ENCODE measurements at places on chromosomes 5 and 9. TPM values are rescaled to one million over a fixed set of nuclear protein-coding genes. Genes with fewer than 3 reads are reported as not detected.
A peak's percentile ranks its signal among the peaks of the same experiment; 100 is the strongest.

DNA sequence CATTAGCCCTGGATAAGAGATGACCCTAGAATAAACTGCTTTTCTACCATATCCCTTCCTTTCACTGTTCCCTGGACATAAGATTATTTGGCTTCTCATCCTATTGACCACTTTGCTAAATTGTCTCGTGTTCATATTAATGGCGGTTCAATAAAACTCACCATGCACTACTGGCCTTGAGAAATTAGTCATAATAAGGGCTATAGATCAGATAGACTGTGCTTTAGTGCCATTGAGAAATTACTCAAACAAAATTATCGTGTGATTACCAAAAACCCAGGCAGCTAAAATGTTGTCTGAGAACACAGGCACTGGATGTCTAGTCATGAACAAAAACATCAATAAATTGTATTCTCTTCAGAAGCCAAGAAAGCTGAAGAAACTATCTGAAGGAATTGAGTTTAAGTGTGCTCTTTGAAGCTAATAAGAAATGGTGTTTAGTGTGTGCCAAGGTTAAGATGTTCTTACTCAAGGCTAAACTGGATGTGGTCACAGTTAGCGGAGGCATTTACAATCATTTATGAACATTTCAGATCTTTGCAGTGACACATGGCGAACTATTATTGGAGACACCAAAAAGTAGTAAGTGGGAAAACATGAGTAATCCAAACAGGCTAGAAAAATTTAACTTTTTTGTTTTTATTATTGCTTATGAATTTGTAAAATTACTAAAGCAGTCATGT lies 460.4 kb upstream of the RORB start:
- H3K4me1 ChIP-seq, result no peaks in the 10 kb centered on the region
- H3K4me3 ChIP-seq, result no peak overlapping the region
- H3K27ac ChIP-seq, result no peak overlapping the region
- no peaks in the 10 kb centered on the region for H3K36me3 ChIP-seq

- H3K36me3 ChIP-seq, result peaks cover 6% of the 10 kb centered on the region
- no peak overlapping the region for H3K4me3 ChIP-seq
- no peak overlapping the region for H3K27ac ChIP-seq
Measured at GRCh38 chr5:134409321-134409720, 2.4 kb downstream of the CDKN2AIPNL start.

GRCh38 chr5:170345971-170346370 lies 43.2 kb downstream of the KCNMB1 start:
- DNase-seq, result no peak
- no peak overlapping the region for H3K27ac ChIP-seq
- no peaks in the 10 kb centered on the region for H3K36me3 ChIP-seq

DNA sequence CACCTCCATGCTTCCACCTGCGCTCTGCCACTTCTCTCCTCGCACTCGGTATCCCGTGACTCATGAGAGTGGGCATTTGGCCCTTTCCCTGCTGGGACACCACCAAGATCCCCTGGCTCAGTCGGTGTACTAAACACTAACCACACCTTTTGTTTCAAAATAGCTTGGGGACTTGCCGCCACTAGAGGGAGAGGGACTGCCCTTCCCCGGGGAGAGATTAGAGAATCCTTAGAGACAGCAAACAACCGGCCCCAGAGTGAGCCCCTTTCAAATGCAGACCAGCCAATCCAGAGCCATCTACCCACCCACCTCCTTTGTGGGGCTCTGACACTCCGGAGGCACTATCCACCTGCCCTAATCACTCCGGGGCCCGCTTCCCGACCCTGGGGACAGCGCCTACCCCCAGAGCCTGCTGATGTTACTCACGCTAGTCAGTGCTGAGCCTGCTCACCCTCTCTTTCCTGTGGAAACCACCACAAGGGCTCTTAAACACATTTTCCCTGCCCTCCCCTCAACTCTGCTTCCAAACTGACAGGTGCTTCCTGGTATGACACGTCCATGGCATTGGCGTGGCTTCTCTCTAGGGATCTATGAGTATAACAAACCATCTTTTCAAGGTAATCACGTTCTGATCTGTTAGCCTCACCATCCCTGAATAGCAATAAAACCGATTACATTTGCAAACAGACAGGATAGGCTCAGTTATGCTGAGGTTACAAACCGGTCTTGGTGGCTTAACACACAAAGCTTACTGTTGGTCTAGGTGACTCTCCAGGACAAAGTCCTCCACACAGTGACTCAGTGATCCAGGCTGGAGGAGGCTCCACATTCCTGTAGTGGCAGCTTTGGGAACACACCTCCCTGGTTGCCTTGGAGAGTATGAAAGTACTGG lies 180.1 kb upstream of the MVB12B start:
- DNase-seq, result no peak
- no peak overlapping the region for H3K4me3 ChIP-seq
- no peaks in the 10 kb centered on the region for H3K4me1 ChIP-seq

DNA sequence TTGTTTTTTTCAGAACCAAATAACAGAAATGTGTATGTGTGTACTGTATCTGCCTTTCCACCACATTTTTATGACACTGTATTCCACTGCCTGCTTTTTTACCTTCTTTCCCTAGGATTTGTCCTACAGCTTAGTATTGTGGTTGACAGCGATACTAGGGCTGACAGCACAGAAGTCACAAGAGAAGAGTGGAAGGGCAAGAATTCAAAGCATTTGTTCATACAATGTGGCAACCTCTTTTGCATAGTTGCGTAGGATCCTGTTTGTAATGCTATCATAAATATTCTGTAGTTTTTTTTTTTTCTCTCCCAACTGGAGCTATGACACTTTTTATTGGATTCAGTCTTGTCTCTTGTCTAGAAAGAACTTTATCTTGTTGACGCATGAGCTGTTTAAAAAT lies 5.6 kb upstream of the BNIP1 start:
- no peak overlapping the region for H3K4me3 ChIP-seq
- no peaks in the 10 kb centered on the region for H3K4me1 ChIP-seq
- H3K27ac ChIP-seq, result no peak overlapping the region
- H3K27me3 ChIP-seq, result no peaks in the 10 kb centered on the region

DNA sequence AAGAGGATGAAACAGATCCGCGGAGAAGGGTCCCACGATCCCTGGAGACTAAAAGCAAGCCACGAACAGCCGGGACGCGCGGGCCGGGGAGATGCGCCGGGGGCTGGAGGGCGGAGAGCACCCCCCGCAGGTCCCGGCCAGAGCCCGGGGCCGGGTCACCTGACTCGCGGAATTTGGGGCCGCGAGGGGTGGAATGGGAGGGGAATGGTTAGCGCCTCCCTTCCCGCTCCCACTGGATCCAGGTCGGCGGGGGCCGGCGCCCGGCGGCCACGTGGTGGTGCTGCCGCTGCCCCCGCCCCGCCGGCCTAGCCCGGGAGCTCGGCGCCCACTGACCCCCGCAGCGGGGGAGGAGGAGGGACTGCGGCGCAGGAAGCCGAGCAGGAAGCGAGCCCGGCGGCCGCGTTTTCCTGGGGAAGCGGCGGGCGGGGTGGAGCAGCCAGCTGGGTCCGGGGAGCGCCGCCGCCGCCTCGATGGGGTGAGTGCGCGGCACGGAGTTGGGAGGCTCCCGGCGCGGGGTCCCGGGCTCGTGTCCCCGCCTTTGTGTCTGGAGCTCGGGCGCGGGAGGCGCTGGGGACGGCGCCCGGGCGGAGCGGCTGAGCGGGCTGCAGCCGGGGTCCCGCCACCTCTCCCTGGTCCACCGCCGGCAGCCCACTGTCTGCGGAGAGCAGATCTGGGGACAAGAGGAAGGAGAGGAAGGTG lies at the start of gene RAI14:
TSS of gene RAI14 (plus strand) at position 328 of the 699 bp plus-strand sequence. CDS start 30,592 bp downstream, outside the sequence.
- peaks cover 2% of the 10 kb centered on the region for H3K36me3 ChIP-seq
- H3K27me3 ChIP-seq, result no peaks in the 10 kb centered on the region
- H3K4me1 ChIP-seq, result peaks cover 14% of the 10 kb centered on the region
- H3K27ac ChIP-seq, result peak within 1 kb of the TSS; percentile 100

- H3K4me3 ChIP-seq, result no peak overlapping the region
- DNase-seq, result peak; percentile 54
- no peaks in the 10 kb centered on the region for H3K4me1 ChIP-seq
- H3K27me3 ChIP-seq, result no peaks in the 10 kb centered on the region
Measured at GRCh38 chr5:104635227-104635626, 1072.6 kb upstream of the NUDT12 start.

DNA sequence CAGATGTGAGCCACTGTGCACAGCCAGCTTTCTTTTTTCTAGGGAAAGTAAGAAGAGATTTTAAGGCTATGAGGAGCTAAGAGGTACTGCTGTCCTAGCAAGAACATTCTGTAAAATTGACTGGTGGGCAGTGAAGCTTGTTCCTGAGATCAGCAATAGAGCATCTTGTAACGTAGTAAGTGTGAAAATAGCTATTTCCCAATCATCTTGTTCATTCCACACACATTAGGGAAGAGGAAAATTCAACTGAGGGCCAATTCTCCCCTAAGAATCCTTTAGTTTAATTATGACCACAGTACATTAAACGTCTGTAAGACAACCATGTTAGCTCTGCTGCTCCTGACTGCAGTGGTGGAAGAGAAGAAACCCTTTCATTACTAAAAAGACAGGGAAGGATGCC lies 246.2 kb downstream of the EFNA5 start:
- no peaks in the 10 kb centered on the region for H3K36me3 ChIP-seq
- H3K27me3 ChIP-seq, result no peaks in the 10 kb centered on the region
- no peak overlapping the region for H3K27ac ChIP-seq
- no peak overlapping the region for H3K4me3 ChIP-seq

GRCh38 chr5:131363811-131364506 lies 100.1 kb downstream of the CDC42SE2 start:
- no peak overlapping the region for H3K4me3 ChIP-seq
- H3K27ac ChIP-seq, result no peak overlapping the region
- peaks cover 4% of the 10 kb centered on the region for H3K36me3 ChIP-seq
- H3K27me3 ChIP-seq, result no peaks in the 10 kb centered on the region

DNA sequence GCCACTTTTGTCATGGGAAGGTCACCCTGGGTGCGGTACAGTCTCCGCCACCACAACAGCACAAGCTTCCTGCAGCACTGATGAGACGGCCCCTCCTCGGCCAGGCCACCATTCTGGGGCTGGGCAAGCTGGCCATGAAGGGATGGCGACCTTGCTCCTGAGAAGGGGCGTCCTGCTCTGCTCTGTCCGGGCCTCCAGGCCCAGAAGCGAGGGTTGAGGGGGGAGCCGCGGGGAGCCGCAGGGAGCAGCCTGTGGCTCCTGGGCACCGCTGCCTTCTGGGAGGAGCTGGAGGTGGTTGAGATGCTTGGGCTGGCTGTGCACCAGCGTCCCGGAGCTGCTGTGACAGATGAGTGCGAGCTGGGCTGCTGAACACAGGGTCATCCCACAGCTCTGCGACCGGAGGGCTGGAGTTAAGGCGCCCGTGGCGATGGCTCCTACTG lies 84.3 kb upstream of the RAPGEF1 start:
- H3K4me1 ChIP-seq, result no peaks in the 10 kb centered on the region
- H3K27ac ChIP-seq, result no peak overlapping the region
- peaks cover 79% of the 10 kb centered on the region for H3K27me3 ChIP-seq
- no peak for DNase-seq
- no peaks in the 10 kb centered on the region for H3K36me3 ChIP-seq
- no peak overlapping the region for H3K4me3 ChIP-seq

DNA sequence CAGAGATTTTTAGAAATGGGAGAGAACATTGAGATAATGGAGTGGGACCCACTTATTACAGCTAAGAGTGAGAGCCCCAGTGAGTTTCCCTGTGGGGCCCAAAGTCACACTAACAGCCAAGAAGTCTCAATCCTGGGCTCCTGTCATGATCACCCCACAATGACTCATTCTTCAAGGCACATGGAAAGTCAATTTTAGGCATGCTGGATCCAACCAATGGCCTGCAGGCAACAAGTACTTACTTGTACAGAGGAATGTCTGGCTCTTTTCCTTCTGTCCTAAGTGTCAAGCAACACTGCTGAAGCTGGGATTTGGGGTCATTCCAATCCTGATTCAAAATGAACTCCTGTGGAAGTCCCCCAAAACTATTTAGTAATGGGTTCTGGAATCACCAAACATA lies 123.1 kb downstream of the DROSHA start:
- H3K27me3 ChIP-seq, result no peaks in the 10 kb centered on the region
- H3K4me1 ChIP-seq, result peaks cover 12% of the 10 kb centered on the region
- peak overlapping the region; percentile 25 for H3K27ac ChIP-seq
- H3K4me3 ChIP-seq, result no peak overlapping the region

DNA sequence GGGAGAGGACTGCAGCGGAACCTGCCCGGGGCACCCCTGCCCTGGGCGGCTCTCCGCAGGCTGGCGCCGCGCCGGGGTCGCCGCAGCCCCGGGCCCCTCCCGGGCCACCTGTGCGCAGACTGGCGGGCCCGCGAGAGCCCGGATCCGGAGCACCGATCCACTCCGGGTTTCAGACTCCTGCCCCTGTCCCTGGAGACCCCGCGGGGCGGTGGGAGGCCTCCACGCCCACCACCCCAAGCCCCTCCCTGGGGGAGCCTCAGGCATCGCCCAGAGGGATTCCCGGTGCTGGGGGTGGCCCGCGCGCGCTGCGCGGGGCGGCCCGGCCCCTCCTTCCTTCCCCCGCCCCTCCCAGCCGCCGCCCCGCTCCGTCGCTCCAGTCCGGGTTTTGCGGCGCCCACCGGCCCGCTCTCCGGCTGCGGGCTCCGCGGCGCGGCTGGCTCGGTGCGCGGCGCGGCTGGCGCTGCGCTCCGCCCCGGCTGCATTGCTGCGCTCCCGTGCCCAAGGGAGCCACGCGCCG lies at the start of gene UNC5A:
TSS of gene UNC5A (plus strand) at position 479 of the 517 bp plus-strand sequence. CDS start 192 bp downstream, outside the sequence.
- no peak within 1 kb of the TSS for H3K27ac ChIP-seq
- peak; percentile 17 for DNase-seq
- no peak within 1 kb of the TSS for H3K4me3 ChIP-seq
- H3K27me3 ChIP-seq, result peaks cover 63% of the 10 kb centered on the region
- H3K4me1 ChIP-seq, result no peaks in the 10 kb centered on the region
- no peaks in the 10 kb centered on the region for H3K36me3 ChIP-seq

GRCh38 chr5:17808566-17808965 lies 174.3 kb downstream of the TAF11L14 start:
- H3K4me1 ChIP-seq, result no peaks in the 10 kb centered on the region
- no peaks in the 10 kb centered on the region for H3K36me3 ChIP-seq

GRCh38 chr5:160458806-160459800 lies 37.4 kb downstream of the PTTG1 start:
- H3K27ac ChIP-seq, result no peak overlapping the region
- no peak overlapping the region for H3K4me3 ChIP-seq
- H3K27me3 ChIP-seq, result peaks cover 6% of the 10 kb centered on the region
- H3K36me3 ChIP-seq, result no peaks in the 10 kb centered on the region

DNA sequence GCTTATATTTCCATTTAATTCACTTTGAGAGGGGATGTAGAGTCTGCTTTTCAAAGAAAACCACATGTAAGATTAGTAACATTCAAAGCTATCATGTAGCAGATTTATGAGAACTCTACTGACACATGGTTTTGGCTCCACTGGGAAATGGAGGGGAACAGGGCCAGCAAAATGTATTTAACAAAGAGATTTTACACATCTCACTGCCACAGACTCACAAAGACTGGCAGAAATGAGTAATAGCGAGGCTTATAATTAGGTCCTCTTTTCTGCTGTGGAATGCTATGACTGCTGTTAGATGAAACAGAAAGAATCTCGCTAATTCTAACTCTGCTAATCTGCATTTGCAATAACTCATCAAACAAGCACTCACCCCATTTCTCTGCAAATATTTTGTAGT lies 4.5 kb downstream of the DAP start:
- H3K27ac ChIP-seq, result no peak overlapping the region
- H3K27me3 ChIP-seq, result no peaks in the 10 kb centered on the region
- peaks cover 19% of the 10 kb centered on the region for H3K4me1 ChIP-seq

GHR gene
- total RNA-seq, result 1.1 TPM

DEPDC1B gene
- 10.0 TPM for total RNA-seq

GFI1B gene
- not detected for total RNA-seq

RETREG1 gene
- not detected for total RNA-seq

PLEKHG4B gene
- total RNA-seq, result 1.1 TPM

NMUR2 gene
- total RNA-seq, result not detected

IZUMO3 gene
- total RNA-seq, result not detected
